Cortex of kidney (tissue), 1 donor: ENCODE measurements at places on chromosomes 13 and 19.

- DNase-seq: no peak
Measured at GRCh38 chr13:75651013-75651412, 14.9 kb downstream of the LMO7 start.

DNA sequence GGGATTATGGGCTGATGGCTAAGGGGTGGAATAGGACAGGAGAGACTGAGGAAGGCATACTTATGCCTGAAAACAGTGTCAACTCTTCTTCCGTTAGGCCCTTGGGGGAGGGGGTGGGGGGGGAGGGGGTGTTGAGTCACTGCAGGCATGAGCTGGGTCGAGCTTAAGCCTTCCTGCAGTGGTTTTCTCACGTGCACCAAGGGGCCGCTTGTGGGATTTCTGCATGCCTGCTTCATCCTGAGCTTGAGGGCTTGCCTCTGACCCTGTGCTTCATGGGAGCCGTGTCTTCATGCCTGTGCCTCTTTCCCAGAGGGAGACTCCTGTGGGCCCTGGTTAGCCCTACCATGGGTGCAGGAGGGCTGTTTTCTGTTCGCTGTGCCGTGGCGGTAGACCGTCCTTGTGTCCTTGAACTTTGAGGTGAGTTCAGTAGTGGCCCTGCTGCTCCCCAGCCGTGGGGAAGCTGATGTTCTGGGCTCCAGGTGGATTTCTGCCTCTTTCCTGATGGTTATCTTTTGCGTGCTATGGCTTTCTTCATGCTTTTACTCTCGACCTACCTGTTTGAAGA is 186.1 kb downstream of the PCCA start:
- no peak for DNase-seq

GRCh38 chr13:111917086-111917485 is 149.9 kb upstream of the SOX1 start:
- DNase-seq: no peak

- DNase-seq: no peak
Measured at GRCh38 chr13:21053231-21053630, 8.2 kb downstream of the LATS2 start.

GRCh38 chr13:75091718-75092117 is 390.3 kb downstream of the TBC1D4 start:
- no peak for DNase-seq
